ENCODE measurements at places on chromosomes 4 and X.

DNA sequence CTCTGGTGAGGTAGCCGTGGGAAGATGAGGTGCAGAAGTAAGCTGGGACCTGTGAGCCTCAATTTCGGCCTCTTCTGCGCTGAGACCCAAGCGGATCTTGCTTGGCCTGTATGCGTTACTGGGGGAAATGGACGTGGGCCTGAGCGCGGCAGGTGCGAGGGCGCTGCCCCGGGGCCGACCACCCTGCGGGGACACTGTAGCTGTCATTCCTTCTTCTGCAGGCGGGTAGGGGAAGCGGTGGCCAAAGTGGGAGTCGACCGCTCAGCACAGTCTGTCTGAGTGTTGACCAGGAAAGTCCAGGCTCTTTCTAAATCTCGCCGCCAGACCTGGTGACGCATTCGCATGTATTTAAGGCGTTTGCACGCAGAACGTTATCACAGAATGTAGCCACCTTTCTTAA, 3.3 kb upstream of the LRAT start:
- DNase-seq = no peak

DNA sequence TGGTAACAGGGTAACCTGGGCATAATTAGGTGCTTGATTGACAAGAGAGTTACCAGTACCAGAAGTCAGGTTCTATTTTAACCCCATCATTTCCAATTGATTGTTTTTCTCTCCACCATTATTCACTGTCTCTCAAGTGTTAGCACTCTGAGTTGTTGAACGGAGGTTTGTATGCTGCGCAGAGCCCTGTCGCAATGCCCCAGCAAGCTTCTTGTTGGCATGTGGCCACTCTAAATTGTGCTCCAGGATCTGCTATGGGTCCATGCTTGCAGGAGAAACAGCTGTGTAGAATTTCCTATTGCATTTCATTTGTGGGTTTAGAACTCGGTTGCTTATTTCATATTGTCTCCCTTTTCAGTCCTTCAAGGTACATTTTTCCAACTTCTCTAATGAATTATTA, 98.2 kb downstream of the KLHL8 start:
- no peak for DNase-seq

DNA sequence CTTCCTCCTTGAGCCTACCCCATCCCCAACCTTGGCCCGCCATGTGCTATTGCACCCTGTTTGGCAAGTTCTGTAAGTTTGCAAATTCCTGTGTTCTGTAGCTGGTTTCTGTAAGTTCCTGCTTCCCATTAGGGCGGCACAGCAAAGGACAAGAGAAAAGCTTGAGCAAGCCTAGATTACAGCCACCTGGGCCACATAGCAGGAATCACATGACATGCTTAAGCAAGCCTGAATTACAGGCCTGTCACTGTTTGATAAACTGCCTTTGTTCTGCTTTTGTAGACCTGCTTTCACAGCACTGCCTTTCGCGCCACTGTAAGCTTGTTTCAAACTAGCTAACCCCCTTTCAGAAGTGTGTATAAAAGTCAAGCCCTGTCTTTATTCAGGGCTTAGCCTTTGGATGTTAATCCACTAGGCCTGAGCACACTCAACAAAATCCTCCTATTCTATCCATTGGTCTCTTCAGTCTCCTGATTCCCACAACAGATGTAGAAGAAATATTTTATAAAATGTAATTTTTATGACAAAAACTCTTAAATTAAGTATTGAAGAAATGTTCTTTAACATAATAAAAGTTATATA, 906.8 kb upstream of the NDST4 start:
- DNase-seq = no peak

- DNase-seq = no peak
These were observed 667.7 kb downstream of the STPG2 start for GRCh38 chr4:97475621-97476020.

- DNase-seq = no peak
These were observed 279.2 kb upstream of the FGF16 start for GRCh38 chrX:77167993-77168392.
